Stimulated activated CD4-positive, alpha-beta T cell treated with anti-CD3 and anti-CD28 coated beads, Interleukin-1b, Interleukin-23, amount 100 ng/mL, for 1 hour (primary cell): ENCODE measurements at places on chromosomes 7 and 10.

GRCh38 chr7:101596898-101597297 is 32.2 kb downstream of the MYL10 start:
- DNase-seq: no peak

DNA sequence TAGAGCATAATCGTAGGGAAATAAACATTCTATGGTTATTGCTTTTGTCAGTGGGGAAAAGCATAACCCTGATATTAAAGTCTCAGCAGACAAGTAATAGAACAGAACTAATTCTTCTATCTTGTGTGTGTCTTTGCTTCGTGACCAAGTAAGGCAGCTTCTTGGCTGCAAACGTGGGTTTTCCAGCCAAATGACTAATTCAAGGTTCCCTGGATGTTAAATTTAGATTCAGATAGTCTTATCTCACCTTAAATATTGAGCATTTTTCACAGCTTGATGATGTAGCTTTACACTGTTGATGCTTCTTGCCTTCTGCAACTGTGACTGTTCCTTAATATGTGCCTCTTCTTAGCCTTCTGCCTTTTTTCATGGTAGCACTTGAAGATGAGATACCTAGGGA is 113.0 kb downstream of the EXOC4 start:
- DNase-seq: no peak

DNA sequence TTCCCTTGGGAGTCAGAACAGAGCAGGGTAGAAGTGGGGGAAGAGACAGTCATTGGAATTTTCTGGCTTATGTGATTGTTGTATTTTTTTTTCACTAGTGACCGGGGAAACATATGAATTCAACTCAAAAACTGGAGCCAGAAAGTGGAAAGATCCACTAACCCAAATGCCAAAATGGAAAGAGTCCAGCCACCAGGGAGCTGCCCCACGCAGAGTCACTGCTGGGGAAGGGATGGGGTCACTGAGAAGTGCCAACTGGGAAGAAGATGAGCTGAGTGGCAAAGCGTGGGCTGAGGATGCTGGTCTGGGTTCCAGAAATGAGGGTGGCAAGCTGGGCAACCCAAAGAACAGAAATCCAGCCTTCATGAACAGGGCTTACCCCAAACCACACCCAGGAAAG is 69.2 kb downstream of the CDHR3 start:
- no peak for DNase-seq

DNA sequence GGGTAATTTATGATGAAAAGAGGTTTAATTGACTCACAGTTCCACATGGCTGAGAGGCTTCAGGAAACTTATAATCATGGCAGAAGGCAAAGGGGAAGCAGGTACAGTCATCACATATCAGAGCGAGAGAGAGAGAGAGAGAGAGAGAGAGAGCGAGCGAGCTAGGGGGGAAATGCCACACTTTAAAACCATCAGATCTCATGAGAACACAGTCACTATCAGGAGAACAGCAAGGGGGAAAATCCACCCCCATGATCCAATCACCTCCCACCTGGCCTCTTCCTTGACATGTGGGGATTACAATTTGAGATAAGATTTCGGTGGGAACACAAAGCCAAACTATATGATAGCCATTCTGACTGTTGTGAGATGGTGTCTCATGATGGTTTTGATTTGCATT is 576.3 kb downstream of the GFRA1 start:
- DNase-seq: no peak

GRCh38 chr10:7475046-7475911 is 64.4 kb upstream of the SFMBT2 start:
- DNase-seq: no peak

- DNase-seq: no peak
Measured at GRCh38 chr10:75166623-75166972, 44.0 kb upstream of the VDAC2 start.

- DNase-seq: no peak
Measured at GRCh38 chr10:15341502-15342128, 29.5 kb downstream of the FAM171A1 start.

- no peak for DNase-seq
Measured at GRCh38 chr7:127822822-127823508, 171.0 kb downstream of the SND1 start.

- DNase-seq: no peak
Measured at GRCh38 chr7:116780521-116780920, 81.9 kb upstream of the CAPZA2 start.

GRCh38 chr7:155871211-155871610 is 58.9 kb upstream of the SHH start:
- no peak for DNase-seq

DNA sequence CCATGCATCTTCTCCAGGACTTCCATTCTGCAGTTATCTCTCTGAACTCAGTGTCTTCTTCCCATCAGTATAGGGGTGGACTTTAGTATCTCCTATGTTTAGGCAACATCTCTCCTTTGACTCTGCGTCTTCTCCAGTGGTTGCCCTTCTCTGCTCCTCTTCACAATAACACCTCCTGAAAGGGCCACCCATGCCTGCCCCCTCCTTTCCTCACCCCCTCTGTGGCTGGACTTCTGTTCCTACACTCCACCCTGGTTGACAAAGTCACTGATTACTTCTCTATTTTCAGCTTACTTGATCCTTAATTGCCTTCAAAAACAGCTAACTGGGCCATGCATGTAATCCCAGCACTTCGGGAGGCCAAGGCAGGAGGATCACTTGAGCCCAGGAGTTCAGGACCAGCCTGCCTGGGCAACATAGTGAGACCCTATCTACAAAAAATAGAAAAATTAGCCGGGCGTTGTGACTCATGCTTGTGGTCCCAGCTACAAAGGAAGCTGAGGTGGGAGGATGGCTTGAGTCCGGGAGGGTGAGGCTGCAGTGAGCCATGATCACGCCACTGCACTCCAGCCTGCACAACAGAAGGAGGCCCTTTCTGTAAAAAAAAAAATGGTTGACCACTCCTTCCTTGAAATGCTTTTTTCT is 13.7 kb downstream of the SRGN start:
- DNase-seq: no peak
